ENCODE measurements at places on chromosomes 2 and 18.

- DNase-seq, result no peak
Measured at GRCh38 chr2:120525056-120526046, 179.4 kb downstream of the INHBB start.

DNA sequence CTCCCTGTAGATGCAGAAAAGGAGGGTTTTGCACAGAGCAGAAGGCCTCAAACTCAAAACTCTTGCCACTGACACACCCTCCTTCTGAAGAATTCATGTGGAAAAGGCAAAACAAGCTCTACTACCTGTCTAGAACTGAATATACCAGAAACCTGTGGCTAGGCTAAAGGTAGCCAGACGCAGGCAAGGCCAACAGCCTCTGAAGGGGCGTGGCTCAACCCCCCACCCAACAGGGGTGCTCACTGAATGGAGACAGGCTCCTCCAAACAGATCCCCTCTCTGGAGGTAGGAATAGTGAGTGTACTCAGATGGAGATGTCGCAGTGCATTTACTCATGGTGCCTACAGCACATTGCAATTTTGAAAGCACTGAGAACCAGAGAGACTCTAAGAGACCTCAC lies 3.0 kb upstream of the STK17B start:
- DNase-seq, result no peak

- DNase-seq, result peak; percentile 83
Measured at GRCh38 chr2:213238753-213239495, 45.3 kb upstream of the SPAG16 start.

GRCh38 chr2:133438848-133439564 lies 129.3 kb downstream of the NCKAP5 start:
- DNase-seq, result no peak

- DNase-seq, result no peak
Measured at GRCh38 chr2:23712756-23713151, 214.2 kb downstream of the ATAD2B start.

DNA sequence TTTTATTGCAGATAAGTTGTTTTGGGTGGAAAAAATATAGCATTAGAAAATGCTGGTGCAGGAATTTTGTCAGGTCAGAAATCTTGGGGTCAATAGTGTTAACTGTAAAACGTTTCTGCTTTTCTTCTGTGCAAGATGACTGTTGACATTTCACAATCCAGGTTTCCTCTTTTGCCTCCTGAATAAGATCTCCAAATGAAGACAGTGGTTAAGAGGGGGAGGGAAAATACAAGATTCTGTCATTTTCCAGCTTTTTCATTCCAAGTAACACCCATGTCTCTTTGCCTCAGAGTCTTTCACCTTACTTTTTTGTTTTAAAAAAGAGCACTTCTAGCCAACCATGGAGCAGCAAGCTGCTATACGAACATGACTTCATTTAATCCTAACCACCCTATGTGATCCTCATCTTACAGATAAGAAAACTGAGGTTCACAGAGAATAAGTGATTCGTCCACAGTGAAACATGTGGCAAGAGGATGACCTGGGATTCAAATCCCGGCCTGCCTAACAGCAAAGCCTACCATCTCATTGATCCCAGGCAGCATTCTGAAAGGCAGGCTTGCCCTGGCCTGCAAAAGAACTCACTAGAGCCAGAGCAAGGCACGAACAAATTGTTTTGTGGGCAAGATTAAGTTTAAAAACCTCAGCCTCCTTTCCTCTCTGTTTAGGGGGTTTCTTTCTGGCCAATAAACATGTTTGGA lies 3.0 kb downstream of the PLEK start:
- DNase-seq, result no peak
